ENCODE measurements at places on chromosomes 3 and 15.

GRCh38 chr3:107062310-107062709 lies 314.9 kb upstream of the CCDC54 start:
- no peak for DNase-seq

DNA sequence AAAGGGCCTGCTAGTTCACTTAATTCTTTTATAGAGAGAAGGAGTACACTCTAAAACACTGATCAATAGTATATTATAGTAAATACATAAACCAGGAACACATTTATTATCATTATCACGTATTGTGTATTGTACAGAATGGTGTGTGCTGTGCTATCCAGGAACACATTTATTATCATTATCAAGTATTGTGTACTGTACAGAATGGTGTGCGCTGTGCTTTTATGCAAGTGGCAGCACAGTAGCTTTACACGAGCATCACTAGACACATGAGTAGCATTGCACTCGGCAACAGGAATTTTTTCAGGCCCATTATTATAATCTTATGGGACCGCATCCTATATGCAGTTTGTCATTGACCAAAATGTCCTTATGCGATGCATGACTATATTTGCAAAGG lies 20.9 kb upstream of the MUC20 start:
- DNase-seq: no peak

- DNase-seq: no peak
Measured at GRCh38 chr3:37168896-37169295, 5.5 kb downstream of the LRRFIP2 start.

DNA sequence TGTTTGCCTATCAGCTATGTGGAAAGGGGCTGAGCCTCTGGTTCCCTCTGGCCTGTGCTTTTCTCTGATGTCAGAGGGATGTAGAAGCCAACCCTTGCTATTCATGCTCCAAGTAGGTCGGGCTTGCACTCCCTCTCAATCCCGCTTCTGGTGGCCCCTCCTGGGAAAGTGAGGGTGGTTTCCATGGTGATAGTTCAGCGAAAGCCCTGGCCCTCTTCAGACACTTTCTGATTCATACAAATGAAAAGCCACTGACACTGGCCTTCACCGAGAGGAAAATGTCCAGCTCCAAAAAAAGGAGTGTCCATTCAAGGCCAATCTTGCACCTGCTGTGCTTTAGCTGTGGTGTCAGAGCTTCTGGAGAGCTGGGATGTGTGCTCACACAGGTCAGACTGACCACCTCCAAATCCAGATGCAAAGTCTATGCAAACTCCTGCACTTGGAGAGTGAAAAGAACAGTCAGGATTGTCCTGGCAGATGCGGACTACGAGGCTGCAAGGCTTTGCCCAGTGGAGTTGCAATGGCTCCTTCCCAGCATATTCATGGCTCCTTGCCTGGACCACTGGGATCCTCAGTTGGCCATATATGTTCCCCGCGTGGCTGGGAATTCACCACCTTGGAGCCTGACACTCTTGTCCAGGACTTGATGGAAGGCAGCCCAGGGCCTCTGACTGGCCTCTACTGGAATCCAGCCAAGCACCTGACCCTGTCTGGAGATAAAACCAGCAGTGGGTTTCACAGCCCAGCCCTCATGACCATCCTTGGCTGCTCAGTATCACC lies 96.6 kb downstream of the CEMIP start:
- DNase-seq: peak; percentile 50

GRCh38 chr15:59174835-59175831 lies 31.5 kb upstream of the LDHAL6B start:
- DNase-seq: peak; percentile 54

GRCh38 chr3:4107430-4107829 lies 195.7 kb upstream of the SETMAR start:
- no peak for DNase-seq

- DNase-seq: no peak
Measured at GRCh38 chr3:159346271-159346903, 544.5 kb downstream of the MFSD1 start.

DNA sequence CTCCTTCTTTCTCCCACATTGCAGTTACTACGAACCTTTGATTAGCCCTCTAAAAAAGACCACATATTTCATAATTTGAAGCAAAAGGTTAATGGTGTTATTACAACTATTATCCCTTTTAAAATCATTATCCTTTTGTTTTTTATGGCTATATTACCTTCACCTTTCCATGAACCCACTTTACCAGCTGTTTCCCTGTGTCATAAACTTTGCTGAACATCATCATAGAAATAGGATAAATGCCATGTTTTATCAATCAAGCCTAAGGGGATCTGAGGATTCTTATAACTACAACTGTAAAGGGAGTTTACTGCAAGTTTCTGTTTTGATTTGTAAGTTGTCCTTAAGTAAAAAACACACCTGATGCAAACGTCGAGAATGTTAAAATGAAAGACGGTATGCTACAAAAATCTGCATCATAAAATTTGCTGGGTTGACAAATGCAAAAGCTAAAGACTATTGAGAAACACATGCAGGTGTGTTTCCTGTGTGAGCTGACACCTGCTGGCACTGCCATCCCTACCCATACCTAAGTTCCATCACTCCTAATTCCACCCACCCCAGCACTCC lies 39.1 kb upstream of the ARRDC4 start:
- DNase-seq: no peak

DNA sequence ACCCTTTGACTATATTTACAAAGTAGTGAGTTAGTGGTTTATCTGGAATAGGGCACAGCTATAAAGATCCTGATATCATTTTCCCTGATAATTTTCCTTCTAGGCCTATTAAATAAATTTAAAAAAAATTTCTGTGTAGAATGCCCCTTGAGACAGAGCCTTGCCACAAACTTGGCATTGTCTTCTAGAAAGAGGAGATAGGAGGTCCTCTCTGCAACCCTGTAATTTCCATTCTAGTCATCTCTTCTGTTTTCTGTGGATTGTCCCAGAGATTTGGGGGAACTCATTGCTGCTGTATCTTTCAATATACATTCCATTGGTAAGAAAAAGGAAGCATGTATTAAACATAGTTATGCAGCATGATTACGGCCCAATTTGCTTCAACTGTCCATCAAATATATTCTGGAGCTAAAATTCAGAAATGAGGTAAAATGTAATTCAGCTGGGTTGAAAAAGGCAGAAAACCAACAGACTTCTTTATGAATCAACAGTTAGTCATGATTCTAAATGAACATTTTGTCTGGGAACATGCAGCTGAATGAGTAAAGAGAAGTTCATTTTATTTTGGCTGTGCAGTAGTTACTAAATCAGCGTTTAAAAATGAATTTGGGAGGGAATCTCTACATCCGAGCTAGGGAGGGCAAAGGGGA lies 401.1 kb downstream of the NAALADL2 start:
- no peak for DNase-seq

GRCh38 chr3:150240891-150241290 lies 167.2 kb upstream of the TSC22D2 start:
- DNase-seq: no peak

DNA sequence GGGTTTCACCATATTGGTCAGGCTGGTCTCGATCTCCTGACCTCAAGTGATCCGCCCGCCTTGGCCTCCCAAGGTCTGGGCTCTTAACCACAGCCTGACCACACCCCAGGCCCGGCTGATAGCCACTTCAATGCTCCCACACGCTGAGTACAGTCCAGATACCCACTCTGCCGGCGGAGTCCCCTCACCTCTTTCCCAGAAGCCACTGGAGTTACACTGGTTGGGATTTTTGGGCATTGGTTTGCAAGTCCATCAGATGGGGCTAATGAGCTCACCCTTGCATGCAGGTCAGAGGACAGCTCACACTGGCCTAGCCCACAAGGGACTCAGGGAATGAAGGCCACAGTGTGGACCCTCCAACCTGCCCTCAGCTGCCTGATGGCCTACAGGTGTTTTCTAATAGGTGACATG lies 60.1 kb downstream of the IQSEC1 start:
- DNase-seq: no peak

GRCh38 chr3:23668430-23668904 lies 137.3 kb upstream of the UBE2E1 start:
- no peak for DNase-seq

DNA sequence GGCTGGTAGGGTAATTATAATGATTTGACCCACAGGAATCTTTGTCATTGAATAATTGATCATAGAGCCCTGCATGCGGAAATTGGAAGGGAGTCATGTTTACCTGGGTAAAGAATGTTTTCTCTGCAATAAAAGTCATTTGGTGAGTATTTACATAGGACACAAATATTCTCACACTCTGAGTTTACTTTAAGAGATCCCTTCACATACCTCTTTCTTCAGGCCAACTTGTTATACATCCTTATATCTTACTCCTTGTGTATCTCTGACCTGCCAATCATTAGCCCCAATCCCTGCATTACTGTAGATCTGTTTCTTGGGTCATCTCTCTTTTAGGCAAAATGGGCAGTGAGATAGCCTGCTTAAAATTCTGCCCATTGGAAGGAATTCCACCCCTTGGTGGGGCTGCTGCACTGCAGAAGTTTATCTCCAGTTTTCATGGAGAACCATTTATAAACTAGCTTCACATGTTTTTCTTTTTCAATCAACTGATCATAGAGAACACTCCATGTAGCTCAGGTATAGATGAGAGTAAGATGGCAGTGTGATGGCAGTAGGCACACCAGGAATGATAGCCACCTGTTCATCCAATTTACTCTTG lies 46.2 kb downstream of the ILDR1 start:
- no peak for DNase-seq

GRCh38 chr3:153219146-153219545 lies 57.1 kb downstream of the RAP2B start:
- no peak for DNase-seq

DNA sequence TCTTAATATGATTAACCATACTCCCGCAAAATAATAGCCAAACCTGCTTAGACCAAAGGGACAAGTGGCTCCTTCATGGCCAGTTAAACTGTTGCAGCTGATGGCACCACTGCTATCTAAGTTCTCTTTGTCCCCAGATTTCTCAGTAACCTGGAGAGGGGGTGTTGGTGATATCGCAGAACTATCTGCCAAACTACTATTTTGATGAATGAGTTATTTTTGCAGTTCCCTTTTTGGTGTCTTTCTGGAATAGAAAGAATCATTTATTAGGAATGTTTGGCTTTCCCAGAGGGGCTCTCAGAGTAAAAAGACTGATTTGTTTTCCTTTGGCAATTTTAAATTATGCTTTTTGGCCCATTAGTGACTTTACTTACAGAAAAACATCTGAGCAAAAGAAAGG lies 33.0 kb downstream of the CLEC3B start:
- no peak for DNase-seq

DNA sequence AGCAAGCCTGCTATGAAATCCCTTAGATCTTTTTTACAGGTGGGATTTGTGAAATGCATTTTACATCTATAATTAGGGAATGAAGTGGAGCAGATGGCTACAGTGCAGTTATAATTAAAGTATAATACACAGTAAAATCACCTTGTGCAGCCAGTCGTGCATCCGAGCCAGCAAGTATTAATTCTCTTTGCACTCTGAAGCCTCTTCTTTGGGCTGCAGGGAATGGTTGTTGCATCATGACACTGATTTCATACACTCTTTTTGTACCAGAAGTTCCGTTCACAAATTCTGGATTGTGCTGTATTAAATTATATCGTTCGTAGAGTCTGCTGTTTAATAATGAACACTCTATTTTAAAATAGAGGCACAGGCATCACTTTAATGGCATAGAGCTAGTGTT lies 28.7 kb upstream of the TP63 start:
- DNase-seq: no peak

DNA sequence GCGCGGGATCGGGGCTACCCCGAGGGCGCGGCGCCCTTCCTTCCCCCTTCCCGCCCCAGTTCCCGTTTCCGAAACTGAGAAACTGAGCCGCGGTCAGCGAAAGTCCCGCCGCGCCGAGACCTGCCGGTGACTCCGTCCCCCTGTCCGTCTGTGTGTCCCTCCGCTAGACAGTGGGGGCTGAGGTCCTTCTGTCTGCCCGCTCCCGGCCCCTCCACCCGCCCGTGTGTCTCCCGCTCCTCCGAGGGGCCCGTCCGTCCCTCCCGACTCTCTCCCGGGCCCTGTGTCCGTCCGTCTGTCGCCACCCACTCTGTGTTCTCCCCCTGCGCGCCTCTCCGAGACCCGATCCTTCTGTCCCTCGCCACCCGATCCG lies 426 bp downstream of the PRKCD start:
- no peak for DNase-seq

- DNase-seq: no peak
Measured at GRCh38 chr3:83662381-83662960, 1296.3 kb upstream of the CADM2 start.

DNA sequence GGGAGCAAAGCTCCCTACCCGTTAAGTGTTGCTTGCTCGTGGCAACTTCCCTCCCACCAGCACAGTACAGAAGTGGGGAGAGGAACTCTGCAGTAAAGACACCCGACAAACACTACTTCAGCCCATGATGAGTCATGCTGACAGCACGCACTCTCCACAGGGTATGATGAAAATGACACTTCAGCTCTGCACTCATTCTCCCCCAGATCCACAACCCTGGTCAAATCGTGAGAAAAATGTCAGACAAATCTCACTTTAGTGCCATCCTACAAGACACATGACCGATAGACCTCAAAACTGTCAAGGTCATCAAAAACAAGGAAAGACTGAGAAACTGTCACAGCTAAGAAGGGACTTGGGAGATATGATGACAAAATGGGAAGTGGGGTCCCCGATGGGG lies 278.9 kb downstream of the OCA2 start:
- no peak for DNase-seq

DNA sequence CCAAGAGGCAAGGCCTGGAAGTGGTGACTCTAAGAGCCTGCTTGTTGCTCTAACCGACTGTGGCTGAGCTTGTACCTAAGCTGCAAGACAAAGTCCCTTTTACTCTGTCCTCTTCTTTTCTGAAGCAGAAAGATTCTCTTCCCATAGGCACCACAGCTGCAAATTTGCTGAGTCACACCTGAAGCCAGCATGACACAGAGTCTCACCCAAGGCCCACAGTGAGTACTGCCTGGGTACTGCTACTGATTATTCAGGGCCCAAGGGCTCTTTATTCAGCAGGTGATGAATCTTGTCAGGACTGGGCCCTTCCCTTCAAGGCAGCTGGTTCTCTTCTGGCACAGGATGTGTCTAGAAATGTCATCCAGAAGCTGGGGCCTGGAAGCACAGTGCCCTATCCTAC lies 18.9 kb upstream of the TIGIT start:
- no peak for DNase-seq

- DNase-seq: no peak
Measured at GRCh38 chr3:28624084-28624483, 275.5 kb upstream of the AZI2 start.

DNA sequence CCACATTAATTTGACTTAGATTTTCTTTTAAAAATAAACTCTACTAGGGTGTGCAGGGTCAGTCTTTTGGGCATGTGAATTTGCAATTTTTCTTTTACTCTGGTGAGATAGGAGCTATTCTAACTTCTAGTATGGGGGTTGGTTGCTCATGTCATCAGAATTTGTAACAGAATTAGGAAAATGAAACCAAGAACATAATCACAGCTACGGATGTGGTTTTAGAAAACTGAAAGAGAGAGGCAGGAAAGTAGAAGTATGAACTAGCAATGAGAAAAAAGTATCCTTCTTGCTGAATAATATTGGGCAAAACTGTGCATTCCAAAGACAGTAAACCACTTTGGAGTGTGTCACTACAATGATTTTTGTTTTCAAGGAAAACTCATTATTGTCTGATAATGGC lies 43.3 kb downstream of the ADPGK start:
- no peak for DNase-seq

- DNase-seq: no peak
Measured at GRCh38 chr15:98144388-98144787, 183.9 kb downstream of the ARRDC4 start.

Measured in nucleus accumbens (tissue), 56 donors.